GM12865 (cell line): ENCODE measurements at places on chromosomes 1 and 21.

GRCh38 chr1:240101737-240102136 lies 10.1 kb downstream of the FMN2 start:
- DNase-seq, result no peak

- no peak for DNase-seq
These were observed 5.8 kb downstream of the OLIG1 start for GRCh38 chr21:33075596-33076195.

DNA sequence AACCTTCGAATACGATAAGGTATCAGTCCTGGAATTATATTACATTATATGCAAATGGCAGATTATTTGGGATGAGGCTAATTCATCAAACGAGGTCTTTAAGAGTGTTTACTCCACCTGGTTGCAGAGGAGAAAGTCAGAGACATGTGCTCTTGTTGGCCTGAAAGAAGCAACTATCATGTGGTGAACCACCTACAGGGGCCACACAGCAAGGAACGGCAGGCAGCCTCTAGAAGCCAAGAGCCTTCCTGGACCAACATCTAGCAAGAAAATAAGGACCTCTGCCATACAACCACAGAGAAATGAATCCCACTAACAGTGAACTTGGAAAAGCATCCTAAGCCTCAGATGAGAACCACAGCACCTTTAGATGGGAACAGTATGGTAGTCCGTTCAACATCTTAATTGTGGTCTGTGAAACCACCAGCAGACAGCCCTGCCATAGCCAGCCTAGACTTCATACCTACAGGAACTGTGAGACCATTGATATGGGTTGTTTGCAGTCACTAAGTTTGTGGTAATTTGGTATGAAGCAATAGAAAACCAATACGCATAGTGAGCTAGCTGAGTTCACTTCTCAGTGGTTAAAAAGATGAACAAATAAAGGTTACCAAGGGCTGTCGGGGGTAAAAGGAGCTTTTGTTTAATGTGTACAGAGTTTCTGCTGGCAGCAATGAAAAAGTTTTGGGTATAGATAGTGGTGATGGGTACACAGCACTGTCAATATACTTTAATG lies 345.7 kb upstream of the RUNX1 start:
- DNase-seq, result no peak

- DNase-seq, result no peak
These were observed 15.4 kb downstream of the ZP4 start for GRCh38 chr1:237875291-237875690.

DNA sequence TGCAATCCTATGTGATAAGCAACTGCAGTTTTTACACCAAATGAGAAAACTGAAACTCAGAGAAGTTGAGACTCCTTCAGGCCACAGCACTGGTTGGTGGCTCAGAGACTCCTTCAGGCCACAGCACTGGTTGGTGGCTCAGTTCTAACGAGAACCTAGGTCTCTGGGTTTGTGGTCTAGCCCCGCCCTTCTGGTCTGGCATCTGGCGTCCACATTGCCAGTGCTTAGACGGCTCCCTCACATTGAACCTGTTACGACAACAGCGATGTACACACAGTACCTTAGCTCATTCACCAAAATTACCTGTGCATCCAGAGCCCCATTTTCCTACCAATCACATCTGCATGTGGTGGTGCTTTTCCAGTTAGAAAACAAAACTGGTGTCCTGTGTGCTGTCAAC lies 66.1 kb downstream of the NID1 start:
- DNase-seq, result peak; percentile 91

- DNase-seq, result no peak
These were observed at the start of gene RHBDL2 for GRCh38 chr1:38941527-38942019. Gene RHBDL2 (minus strand): TSS chr1:38941830. CDS start chr1:38919212, 22,618 bp downstream.

DNA sequence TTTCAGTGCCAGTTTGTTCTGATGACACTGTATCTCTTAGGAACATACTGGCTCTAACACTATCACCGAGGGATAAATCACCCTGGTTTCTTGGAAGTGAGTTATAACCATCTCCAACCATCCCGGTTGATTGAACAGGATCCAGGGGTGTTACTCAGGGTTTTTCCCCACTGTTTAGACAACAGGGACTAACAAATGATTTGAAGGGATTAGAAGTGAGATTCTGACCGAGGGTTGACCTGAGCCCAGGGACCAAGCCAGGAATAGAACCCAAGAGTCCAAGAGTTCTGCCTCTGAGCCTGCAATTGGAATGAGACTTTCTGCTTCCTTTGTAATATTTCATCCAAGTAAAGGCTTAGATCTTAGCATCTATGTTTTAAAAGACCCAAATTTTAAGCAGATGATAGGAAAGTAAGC lies 154.0 kb downstream of the DHRS3 start:
- DNase-seq, result no peak

- peak; percentile 49 for DNase-seq
These were observed 4.5 kb downstream of the ZC3H12A start for GRCh38 chr1:37478890-37479254.

DNA sequence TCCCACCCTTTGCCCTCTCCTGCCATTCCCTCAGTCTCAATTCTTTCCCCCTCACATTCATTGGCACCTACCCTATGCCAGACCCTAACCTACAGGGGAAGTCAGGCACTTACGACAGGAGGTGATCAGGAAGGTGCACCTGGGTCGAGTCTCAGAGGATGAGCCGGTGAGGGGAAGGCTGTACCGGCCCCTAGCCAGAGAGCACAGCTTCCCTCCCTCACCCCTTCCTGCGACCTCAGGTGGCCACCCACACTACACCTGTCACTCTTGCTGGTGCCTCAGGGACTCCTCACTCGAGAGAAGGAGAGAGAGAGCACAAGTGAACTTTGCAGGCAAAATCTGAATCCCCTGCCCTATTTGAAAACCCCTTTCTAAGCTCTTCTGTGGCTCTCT lies 1.7 kb upstream of the MYOM3 start:
- DNase-seq, result no peak

- DNase-seq, result no peak
These were observed 168.6 kb upstream of the FGGY start for GRCh38 chr1:59128239-59128736.

GRCh38 chr1:13616234-13616633 lies 32.6 kb downstream of the PDPN start:
- DNase-seq, result no peak

- DNase-seq, result no peak
These were observed 2.5 kb downstream of the USH2A start for GRCh38 chr1:216420746-216421145.

DNA sequence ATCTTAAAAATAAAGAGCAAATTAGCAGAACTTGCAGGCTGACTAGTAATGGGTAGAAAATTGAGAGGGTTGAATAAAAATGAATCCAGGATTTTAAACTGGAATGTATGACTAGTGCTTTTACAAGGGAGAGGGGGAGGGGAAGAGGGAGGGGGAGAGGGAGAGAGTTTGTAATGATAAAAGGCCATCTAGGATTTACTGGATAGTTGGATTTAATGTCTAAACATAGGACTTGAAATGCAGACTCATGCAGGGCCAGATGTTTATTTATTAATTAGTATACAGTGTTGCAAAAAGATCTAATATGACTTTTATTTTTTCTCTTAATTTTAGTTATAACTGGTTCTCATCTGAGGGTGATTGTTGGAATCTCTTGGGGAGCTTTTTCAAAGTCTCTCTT lies 4.3 kb downstream of the ZNF326 start:
- DNase-seq, result no peak

DNA sequence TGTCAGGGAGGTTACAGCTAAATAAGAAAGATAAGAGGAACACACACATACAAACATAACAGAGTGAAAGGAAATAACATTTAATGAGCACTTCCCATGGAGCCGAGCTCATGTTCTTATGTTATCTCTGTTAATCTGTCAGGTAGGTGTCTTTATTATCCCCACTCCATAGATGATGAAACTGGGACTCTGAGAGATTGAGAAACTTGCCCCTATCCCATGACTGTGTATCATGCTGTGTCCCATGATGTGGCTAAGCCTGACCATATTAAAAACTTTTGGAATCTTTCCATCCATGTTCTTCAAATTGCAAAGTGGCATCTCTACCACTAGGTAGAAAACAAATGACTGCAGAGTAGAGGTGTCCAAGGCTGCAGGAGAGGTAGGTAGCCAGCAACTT lies 285.2 kb upstream of the SGIP1 start:
- no peak for DNase-seq
